Activated CD4-positive, alpha-beta memory T cell treated with anti-CD3 and anti-CD28 coated beads for 36 hours (primary cell): ENCODE measurements at places on chromosomes 4 and X. TPM values are rescaled to one million over a fixed set of nuclear protein-coding genes. Genes with fewer than 3 reads are reported as not detected.

GRCh38 chr4:44237643-44238042, 211.0 kb downstream of the KCTD8 start:
- DNase-seq, result no peak
- H3K4me1 ChIP-seq, result no peaks in the 10 kb centered on the region

DNA sequence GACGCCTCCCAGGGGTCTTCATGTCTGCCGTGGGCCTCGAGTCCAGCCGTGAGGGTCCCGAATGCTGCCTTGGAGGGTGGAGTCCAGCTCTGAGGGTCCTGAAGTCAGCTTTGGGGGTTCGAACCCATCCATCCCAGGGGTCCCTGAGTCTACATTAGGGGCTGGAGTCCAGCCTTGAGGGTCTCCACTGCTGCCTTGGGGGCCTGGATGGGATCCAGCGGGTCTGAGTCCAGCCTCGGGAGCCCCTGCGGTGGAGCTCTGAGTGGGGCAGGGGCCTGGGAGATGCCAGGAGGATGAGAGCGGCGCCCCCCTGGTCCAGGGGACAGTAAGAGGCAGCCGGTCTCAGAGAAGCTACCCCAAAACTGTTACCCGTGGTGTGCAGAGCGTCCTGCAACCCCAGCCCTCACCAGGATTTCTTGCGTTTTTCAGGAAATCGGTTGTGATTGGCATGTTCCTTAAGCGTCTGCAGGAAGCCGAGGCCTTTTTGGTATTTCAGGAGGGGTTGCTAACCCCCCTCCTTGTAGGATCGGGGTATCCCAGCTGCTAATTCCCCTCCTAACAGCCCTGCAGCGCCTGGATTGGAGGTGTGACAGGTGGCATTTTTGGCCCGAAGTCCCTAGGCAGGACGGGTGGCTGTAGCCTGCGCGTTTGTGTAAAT, 1.7 kb upstream of the GTPBP6 start:
- H3K4me1 ChIP-seq, result peaks cover 25% of the 10 kb centered on the region
- H3K27ac ChIP-seq, result peak overlapping the region; percentile 77
- peak overlapping the region; percentile 81 for H3K4me3 ChIP-seq
- H3K36me3 ChIP-seq, result peaks cover 6% of the 10 kb centered on the region
- H3K27me3 ChIP-seq, result no peaks in the 10 kb centered on the region

DNA sequence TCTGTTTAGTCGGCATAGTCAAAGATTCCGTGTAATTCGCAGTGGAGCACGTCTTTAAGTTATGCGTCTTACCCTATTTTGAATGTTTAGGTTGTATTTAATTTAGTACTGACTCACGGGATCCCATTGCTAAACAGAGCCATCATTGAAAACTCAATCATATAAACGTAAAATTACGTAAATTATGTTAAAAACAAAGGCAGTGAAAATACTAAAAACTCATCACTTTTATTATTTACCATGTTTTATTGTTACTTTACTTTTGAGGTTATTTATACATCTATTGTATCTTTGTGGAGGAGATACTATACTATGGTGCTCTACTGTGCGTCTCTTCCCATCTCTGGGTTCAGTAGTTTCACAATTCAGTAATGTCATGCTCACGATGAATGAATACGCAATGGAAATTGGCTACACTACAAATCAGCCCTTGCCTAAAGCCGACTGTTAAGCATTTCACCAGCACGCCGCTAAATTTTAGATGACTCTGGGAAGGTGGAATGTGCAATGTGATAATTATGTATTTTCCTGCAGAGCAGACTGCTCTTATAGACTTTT, 944 bp downstream of the FUNDC2 start:
- peaks cover 21% of the 10 kb centered on the region for H3K4me1 ChIP-seq
- no peaks in the 10 kb centered on the region for H3K27me3 ChIP-seq
- peak overlapping the region; percentile 83 for H3K4me3 ChIP-seq

DNA sequence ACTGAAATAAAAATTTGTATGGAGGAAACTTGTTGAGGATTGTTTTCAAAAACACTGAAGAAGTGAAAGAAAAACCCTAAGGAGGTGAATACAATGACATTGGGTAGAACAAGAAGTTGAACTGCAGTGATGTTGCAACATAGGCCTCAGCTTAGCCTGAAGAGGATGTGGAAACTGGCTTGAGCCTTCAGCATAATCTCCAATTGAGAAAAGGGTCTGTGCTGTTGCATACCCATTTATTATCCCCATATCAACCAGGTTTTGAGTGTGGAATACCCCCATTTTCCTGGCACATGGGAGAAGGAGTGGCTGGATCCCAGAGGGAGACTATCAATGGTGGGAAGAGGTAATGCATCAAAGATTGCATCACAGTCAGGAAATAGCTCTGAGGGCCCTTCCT, 695.0 kb upstream of the HS3ST1 start:
- no peak for DNase-seq
- H3K27me3 ChIP-seq, result no peaks in the 10 kb centered on the region
- H3K27ac ChIP-seq, result no peak overlapping the region
- H3K4me3 ChIP-seq, result no peak overlapping the region
- H3K36me3 ChIP-seq, result no peaks in the 10 kb centered on the region

DNA sequence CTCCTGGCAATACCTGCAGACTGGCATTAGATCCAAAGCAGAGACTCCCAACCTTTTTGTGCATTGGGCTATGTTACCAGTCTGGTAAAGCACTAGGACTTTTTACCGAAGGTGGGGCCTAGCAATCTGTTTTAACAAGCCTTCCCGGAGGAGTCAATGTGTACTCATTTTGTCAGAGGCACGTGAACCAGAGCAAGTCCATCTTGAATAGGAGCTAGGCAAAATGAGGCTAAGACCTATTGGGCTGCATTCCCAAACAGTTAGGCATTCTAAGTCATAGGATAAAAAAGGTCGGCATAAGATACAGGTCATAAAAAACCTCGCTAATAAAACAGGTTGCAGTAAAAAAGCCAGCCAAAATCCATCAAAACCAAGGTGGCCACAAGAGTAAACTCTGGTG, 22.3 kb downstream of the ADGRA3 start:
- DNase-seq, result no peak
- H3K4me1 ChIP-seq, result no peaks in the 10 kb centered on the region
- H3K4me3 ChIP-seq, result no peak overlapping the region
- H3K27me3 ChIP-seq, result no peaks in the 10 kb centered on the region

The SLITRK4 gene
- not detected for total RNA-seq

The GPR82 gene
- 0.19 TPM for total RNA-seq

The TMEM164 gene
- 13.2 TPM for total RNA-seq

The COL4A6 gene
- total RNA-seq, result not detected

The AKAP4 gene
- total RNA-seq, result not detected
